HuH-7.5 (cell line): ENCODE measurements at places on chromosomes 3 and 15.

DNA sequence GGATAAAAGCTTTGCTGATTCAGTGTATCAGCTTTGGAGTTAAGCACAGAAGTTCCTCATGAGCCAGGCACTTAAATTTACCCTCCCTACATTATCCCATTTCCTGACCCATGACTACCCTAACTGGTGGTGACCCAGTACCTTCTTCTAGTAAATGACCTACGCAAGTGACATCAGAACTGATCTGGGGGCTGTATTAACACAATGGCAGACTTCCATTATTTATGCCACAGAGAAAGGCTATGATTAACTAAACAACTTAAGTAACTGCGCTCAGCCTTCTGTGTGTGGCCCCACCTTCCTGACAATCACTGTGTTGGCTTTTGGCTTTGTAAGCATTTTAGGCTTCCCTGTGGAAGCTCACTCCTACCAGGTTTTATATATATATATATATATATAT lies 1.9 kb downstream of the MB21D2 start:
- no peak for DNase-seq

DNA sequence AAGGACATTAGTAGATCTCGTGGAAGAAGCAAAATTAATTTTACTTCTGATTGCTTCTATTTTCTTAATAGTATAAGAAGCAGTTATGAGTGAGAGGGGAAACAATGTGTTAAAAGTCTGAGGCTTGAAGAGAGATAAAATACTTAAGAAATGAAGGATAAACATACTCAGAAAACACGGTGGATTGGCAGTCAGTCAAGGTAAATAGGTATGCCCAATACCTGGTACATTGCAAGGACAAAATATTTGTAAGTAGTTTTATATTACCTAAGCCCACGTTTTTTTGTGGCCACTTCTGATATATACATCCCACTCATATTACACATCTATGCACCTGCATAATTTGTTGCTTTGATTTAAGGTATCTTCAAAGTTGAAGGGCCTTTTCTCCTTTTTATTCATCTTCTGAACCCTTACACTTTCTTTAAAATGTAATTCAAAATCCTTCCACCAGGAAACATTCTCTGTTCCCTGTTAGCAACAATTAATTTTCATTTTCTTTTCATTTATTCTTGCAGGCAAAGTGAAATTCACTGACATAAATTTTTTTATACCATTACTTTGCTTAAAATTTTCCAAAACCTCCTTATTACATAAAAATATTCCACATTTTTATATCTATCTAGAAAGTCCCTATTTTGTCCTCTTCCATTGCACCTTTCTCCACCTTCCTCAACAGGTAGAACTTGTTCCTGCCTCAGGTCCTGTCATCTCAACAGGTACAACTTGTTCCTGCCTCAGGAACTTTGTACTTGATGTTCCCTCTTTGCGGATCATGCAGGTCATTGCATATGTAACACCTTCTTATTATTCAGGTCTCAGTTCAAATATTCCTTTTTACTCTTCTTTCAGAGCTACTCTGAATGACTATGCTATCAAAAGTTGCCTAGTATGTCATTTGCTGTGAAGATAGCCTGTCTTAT lies 755.7 kb upstream of the ALCAM start:
- DNase-seq, result no peak

- DNase-seq, result no peak
These were observed 199.6 kb downstream of the SLC9A9 start for GRCh38 chr3:143648708-143649107.

GRCh38 chr3:13833506-13834257 lies 46.2 kb downstream of the WNT7A start:
- no peak for DNase-seq

- no peak for DNase-seq
These were observed 20.2 kb downstream of the NBEAL2 start for GRCh38 chr3:46999516-47000197.

GRCh38 chr15:83850015-83850414 lies 196.1 kb downstream of the ADAMTSL3 start:
- DNase-seq, result no peak

DNA sequence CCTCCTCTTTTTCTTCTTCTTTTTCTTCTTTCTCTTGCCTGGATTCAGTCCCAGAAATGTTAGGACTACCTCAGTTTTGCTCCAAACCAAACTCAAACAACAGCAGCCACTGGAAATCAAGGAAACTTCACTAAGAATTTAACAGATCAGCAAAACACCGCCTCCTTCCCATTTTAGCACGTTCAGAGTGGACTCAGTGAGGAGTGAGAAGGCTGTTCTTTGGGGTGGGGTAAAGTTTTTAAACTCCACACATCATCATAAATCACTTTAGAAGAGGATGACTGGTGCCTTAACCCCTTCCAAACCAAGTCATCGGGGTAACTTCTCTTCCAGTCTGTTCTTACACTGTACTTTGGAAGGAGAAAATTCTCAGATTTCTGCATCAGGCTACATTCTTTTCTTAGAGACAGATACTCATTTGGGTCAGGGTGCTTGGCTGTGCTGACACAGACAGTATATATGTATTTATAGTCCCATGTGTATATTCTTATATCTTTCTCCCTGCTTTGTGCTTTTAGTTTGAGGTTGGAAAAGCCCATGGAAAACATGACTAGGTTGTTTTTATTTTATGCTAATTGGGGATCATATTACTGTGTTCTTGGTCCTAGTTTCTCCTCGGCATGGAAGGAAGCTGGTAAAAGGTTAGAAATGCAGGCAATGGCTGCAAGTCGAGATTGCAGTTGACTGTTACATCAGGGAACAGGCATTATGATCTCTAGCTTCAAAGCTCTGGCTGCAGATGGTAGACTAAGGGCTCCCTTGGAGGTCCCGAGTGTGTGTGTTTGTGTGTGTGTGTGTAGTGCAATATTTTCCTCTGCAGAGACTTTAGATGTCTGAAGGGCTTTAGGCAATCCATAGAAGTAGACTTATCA lies at the start of gene CCDC80:
TSS of gene CCDC80 (minus strand) at position 214 of the 872 bp plus-strand sequence. CDS start 1,238 bp downstream, outside the sequence.
- DNase-seq, result no peak
